ENCODE measurements at places on chromosomes 1 and 21. TPM values are rescaled to one million over a fixed set of nuclear protein-coding genes. Genes with fewer than 3 reads are reported as not detected.
A peak's percentile ranks its signal among the peaks of the same experiment; 100 is the strongest.

The RHOU gene
- 0.04 TPM for total RNA-seq

GRCh38 chr1:240285540-240285939 is 193.9 kb downstream of the FMN2 start:
- DNase-seq: no peak

The TNFAIP8L2 gene
- total RNA-seq: 0.31 TPM

- DNase-seq: no peak
Observed at GRCh38 chr1:59856725-59857338, 42.1 kb downstream of the HOOK1 start.

The DCST2 gene
- total RNA-seq: 0.40 TPM

- no peak for DNase-seq
Observed at GRCh38 chr1:154589780-154590179, 18.2 kb downstream of the ADAR start.

- DNase-seq: no peak
Observed at GRCh38 chr1:233497679-233498078, 116.2 kb upstream of the KCNK1 start.

GRCh38 chr1:153670257-153670858 is 435 bp downstream of the ILF2 start:
- peak; percentile 73 for DNase-seq

GRCh38 chr1:117033772-117034171 is 26.4 kb upstream of the TTF2 start:
- DNase-seq: no peak

DNA sequence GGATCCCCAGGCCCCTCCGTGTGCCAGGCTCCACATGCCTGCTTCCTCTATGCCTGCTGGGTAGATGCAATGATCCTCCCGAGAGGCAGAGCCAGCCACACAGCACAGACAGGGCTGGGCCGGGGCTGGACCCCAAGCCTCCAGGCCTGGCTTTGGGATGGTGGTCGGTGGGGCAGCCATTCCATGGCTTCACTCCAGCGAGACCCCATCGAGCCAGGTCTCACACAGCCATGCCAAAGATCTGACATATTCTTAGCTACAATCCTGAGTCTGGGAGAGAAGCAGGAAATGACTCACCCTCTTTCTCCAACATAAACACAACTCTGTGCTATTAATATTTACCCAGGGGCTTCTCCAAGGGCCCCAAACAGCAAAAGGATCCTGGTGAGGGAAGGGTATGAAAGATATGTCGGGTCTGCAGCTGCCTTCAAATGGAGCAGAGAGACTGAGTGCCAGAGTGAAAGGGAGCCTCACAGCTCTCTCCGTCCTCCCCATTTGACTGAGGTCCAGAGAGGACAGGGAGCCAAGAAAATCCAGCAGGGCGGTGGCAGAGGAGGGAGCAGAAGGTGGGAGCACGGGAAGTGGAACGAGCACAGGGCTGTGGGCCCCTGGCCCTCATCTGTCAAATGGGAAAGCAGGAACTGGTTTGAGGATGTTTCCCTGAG is 639.5 kb downstream of the MATN1 start:
- DNase-seq: no peak

The MTARC1 gene
- total RNA-seq: 0.11 TPM

DNA sequence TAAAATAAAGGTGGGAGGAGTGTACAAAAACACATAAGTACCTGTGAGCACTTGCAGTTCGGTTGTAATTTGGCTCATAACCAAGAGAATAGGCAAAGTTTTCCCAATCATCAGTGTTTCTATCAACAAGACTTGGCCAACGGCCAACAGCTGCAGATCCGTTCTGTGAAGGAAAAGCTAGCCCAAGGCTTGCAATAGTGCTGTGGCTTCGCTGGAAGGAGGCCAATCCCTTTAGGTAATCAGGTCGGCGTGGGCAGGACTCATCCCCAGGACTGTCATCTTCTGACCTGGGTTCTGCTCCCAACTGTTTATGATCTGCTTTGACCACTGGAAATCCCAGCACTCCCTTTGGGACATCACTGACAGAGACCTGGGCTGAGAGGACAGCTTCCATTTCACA is 107.8 kb downstream of the LYST start:
- peak; percentile 20 for DNase-seq

GRCh38 chr1:175788586-175789252 is 45.3 kb upstream of the TNR start:
- no peak for DNase-seq

- DNase-seq: no peak
Observed at GRCh38 chr1:213680677-213681325, 307.0 kb upstream of the PROX1 start.

- no peak for DNase-seq
Observed at GRCh38 chr1:96522927-96523326, 198.7 kb upstream of the PTBP2 start.

DNA sequence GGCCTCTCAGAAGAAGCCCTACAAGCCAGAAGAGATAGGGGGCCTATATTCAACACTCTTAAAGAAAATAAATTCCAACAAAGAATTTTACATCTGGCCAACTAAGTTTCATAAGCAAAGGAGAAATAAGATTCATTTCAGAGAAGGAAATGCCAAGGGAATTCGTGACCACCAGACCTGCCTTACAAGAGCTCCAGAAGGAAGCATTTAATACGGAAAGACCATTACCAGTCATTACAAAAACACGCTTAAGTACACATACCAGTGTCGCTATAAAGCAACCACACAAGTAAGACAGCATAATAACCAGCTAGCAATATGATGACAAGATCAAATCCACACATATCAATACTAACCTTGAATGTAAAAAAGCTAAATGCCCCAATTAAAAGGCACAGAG is 704.9 kb upstream of the CHRM3 start:
- no peak for DNase-seq

DNA sequence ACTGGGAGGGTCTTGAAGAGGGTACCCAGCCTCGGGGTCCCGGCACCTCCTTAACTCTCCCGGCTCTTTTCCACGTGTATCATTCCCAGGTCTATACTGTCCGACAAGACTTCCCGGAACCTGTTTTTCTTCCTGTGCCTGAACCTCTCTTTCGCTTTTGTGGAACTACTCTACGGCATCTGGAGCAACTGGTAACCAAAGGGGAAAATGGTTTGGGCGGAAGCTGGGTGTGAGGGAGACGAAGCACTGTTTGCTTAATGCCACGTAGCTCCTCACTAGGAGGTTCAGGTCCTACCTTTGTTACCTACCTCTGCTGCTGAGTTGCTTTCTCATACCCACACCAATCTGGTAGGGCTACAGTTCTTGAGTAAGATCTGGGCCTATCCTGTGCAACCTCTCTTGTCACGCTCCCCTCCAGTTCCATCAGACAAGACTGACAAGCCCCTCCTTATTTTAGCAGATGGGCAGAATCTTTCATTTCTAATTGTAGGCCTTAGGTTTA is 642 bp downstream of the SLC30A7 start:
- peak; percentile 37 for DNase-seq

The KCNA3 gene
- not detected for total RNA-seq

The FCRLA gene
- total RNA-seq: 0.40 TPM

The MTR gene
- total RNA-seq: 44.3 TPM

DNA sequence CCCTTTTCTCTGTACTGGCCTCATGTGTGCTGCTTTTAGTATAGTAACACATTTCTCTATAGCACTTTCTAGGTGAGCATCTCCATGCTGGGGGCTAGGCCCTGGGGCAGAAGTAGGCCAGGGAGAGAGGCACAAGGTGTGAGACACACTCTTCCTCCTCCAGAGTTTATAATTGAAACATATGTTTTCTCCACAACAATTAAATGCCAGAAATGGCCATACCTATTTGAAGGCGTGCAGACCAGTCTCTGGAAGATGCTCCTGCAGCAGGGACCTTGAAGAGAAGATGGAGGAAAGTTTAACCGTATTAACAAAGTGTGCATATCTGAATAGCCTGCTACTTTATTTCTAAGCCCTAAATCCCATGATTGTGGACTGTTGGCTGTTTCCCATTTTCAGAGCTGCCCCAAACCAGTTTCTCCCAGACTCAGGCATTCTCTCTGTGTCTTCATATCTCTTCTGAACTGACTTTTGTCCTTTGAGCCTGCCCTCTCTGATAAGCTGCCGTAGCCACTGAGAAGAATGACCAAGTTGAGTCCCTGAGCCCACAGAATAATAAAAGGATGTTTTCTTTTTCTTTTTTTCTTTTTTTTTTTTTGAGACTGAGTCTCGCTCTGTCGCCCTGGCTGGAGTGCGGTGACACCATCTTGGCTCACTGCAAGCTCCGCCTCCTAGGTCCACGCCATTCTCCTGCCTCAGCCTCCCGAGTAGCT is 81.3 kb downstream of the LRRC8D start:
- DNase-seq: no peak

- no peak for DNase-seq
Observed at GRCh38 chr1:147099192-147099591, 73.1 kb downstream of the PRKAB2 start.

- no peak for DNase-seq
Observed at GRCh38 chr21:31278511-31279130, 65.4 kb downstream of the TIAM1 start.

- no peak for DNase-seq
Observed at GRCh38 chr1:40732756-40733301, 41.3 kb downstream of the NFYC start.
